ENCODE measurements at places on chromosomes 6 and 20.

GRCh38 chr20:12090920-12091319 is 173.2 kb downstream of the BTBD3 start:
- no peak for DNase-seq

- no peak for DNase-seq
Observed at GRCh38 chr6:32298632-32299336, 72.9 kb downstream of the TSBP1 start.

- DNase-seq: no peak
Observed at GRCh38 chr6:50591135-50591534, 122.2 kb upstream of the TFAP2D start.

DNA sequence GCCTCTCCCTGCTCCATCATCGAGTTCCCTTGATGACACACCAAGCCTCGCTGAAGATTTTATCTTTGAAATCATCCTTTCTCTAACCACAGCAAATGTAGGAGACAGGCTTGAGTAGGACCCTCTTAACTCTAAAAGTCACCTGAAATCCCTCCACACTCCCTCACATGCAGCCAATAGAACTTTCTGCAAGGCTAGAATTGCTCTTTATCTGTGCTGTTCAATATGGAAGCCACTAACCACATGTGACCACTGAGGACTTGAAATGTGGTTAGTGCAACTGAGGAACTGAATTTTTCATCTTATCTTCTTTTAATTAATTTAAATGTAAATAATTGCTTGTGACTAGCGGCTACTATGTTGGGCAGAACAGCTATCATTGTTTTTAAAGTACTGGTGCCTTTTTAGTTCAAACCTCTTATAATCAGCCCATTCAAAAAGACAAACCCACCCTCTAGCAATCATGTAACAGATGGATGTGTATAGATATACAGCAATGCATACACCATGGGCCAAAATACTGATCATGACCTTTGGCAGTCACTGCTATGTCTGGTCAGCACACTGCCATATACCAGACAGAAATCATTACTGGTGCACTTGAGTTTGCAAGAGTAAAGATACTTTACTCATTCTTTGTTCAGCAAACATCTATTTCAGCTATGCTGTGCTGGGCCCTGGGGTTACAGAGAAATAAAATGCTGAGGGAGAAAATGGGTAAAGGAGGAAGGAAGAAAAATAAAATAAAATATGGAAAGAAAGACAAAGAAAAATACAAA is 50.0 kb downstream of the GFOD1 start:
- DNase-seq: no peak

GRCh38 chr6:45990162-45990561 is 25.5 kb downstream of the CLIC5 start:
- no peak for DNase-seq

GRCh38 chr6:1801401-1801800 is 191.7 kb downstream of the FOXC1 start:
- no peak for DNase-seq

- no peak for DNase-seq
Observed at GRCh38 chr6:113416170-113416569, 441.0 kb upstream of the MARCKS start.

DNA sequence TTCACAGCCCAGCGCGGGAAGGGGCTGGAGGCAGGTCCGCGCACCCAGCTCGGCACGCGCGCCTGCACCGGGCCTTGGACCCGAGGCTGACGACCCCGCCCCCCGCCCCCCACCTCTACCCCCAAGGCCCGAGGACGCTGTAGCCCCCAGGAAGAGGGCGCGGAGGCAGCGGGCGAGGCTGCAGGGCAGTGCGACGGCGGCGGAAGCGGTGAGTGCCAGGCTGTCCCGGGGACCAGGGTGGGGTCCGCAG is 1.2 kb downstream of the LIME1 start:
- DNase-seq: no peak

DNA sequence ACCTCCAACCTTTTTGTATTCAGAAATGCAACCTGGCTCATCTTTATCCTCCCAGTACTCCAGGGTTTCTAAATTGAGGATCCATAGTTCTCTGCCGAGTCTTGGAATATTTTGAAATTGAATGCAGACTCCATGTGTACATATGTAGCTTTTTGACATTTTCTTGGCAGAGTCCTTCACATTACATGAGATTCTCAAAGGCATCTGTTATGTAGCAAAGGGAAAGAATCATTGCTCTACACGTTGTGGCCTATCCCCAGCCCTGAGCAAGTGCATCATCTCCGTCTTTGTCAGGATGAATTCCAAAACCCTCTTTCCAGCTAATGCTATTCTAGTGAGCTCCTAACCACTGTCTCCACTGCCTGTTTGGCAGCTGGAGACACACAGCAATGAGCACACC is 742.9 kb downstream of the DHX35 start:
- DNase-seq: no peak

- no peak for DNase-seq
Observed at GRCh38 chr6:3311826-3312225, 53.1 kb downstream of the PSMG4 start.

GRCh38 chr20:15445056-15445840 is 1107.8 kb upstream of the FLRT3 start:
- DNase-seq: no peak

DNA sequence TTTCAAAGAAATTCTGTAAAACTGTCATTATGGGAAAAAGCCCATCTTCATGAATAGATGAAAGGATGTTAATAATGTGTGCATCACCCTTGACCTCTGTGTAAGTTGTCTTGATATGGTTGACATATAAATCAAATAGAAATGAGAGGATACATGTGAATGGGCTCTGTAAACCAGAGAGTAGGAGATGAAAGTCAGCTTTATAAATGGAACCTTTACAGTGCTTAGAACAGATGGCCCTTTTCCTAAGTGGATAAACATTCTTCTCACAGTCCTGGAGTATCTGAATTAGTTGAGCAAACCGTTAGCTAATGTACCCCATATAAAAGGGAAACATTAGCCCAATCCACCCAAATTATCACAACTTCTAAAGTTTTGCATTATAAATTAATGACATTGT is 57.5 kb downstream of the MYLK4 start:
- no peak for DNase-seq

GRCh38 chr20:58905236-58905635 is 52.7 kb downstream of the GNAS start:
- DNase-seq: no peak

DNA sequence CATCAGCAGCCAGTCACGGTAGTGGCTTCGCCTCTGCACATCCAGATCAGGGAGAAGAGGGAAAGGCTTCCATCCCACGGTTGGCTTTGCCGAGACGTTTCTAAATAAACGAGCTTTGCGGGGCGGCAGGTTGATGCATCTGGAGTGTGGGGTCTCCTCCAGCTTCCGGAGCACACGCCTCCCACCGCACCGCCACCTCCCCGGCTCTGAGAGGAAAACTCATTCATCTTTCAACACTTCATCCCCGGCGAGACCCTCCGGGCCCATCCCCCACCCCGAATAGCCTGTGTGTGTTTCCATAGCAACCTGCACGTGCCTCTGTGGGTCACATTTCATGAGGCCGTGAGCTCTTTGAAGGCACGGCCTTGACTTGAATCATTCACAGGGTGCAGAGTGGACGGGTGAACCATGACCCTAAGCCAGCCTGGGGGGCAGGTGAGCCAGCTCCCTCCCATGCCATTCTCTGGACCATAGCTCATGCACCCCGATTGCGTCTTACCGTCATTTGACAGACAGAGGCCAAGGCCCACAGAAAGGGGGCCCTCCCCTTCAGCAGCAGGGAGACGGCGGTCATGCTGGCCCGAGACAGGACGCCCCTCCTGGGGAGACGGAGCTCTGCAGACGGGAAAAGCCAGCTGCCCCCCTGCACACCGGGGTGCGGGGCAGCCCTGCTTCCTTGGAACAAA is 16.2 kb upstream of the CHRNA4 start:
- DNase-seq: no peak

- DNase-seq: no peak
Observed at GRCh38 chr20:2797136-2797983, 3.1 kb downstream of the CPXM1 start.

DNA sequence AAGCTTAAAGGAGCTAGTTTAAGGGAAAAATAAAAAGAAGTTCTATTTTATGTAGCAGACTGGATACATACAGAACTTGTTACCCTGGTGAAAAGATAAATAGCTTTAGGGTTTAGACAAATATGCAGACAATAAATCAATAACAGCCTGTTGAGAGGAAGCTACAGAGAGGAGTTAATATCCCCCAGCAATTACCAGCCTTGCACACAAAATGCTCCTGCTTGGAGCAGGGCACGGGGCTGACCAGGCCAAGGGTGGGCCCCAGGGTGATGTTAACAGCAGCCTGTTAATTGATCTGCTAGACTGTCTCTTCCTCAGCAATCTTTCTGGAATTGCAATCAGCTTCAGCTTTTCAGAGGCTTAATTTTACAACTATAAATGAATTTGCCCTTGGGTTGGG is 125.1 kb upstream of the SOX4 start:
- no peak for DNase-seq

DNA sequence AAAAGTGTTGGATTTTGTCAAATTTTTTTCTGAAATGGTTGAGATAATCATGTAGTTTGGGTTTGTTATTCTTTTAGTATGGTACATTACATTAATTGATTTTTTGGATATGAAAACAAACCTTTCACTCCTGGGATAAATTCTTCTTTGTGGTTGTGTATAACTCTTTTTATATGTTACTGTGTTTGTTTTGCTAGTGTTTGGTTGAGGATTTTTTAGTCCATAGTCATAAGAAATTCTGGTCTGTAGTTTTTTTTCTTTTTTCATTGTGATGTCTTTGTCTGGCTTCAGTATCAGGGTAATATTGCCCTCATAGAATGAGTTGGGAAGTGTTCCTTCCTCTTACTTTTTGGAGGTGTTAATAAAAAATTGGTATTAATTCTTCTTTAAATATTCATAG is 122.2 kb upstream of the ATXN1 start:
- DNase-seq: no peak

DNA sequence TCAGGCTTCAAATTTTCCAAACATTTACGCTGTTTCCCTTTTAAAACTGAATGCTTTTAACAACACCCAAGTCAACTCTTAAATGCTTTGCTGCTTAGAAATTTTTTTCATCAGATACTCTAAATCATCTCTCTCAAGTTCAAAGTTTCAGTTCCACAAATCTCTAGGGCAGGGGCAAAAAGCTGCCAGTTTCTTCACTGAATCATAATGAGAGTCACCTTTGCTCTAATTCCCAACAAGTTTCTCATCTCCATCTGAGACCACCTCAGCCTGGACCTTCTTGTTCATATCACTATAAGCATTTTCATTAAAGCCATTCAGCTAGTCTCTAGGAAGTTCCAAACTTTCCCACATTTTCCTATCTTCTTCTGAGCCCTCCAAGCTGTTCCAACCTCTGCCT is 69.1 kb downstream of the RNF217 start:
- no peak for DNase-seq

DNA sequence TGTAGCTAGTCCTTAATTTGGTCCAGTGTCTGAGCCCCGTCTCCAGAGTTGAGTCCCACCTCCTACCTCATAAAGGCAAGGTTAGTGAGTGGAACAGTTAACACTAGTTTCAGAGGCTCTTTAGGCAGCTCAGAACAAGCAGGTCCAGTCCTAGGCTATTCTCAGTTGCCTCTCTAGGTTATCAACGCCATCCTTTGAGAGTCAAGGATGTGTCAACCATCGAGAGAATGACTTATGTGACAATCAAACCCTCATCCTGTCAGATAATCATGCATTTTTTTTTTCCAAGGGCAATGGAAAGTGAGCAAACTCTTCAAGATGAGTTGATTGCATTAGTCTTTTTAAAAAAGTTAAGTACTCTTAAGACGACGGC is 64.0 kb upstream of the TXNDC5 start:
- DNase-seq: no peak

DNA sequence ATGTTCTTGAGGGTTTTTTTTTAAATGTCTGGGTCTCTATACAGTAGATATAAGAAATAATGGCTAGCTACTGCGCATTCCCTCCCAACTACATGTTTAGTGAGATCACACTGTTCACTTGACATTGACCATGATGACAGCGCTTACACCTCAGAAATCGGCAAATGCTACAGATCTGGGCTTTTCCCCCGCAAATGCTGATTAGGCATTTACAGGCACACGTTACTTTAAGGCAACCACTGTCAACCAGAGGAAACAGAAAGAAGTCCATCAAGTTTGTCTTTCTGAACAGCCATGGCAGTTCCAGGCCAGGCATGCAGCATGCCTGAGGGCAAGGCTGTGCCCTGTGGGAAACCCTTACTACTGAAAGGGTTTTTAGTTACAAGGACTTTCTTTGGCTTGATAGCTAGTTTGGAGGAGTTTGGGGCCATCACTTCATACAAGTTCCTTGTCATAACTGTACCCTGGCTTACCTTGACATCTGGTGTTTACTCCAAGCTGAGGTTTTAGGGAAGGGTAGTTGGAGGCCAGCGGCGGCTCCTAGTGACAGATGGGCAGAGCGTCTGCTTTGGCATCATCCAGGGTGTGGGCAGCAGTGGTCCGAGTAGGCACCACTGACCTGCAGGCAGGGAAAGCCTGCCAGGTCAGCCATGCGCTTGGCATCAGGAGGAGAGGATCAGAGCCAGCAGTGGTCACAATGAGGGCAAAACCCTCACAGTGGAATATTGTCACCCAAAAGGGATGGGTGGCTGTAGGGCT is 43.0 kb downstream of the CFAP61 start:
- DNase-seq: no peak

GRCh38 chr6:30748851-30749540 is 4.6 kb upstream of the IER3 start:
- DNase-seq: no peak

DNA sequence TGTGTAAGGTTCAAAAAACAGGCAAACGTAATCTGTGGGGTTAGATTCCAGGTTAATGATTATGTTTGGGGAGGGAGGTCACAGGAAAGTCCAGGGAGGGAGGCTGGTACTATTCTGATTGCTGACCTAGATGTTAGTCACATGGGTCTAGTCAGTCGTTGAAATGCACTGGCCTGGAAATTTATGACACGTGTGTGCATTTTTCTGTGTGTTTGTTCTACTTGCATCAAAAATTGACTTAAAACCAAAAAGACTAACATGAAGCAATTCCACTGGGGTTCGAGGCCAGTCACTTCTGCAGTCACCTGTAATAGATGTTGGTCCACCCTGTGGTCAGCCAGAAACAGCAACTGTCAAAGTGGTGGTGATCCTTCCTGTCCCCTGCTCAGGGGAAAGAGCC is 104.2 kb upstream of the MLN start:
- DNase-seq: no peak

GRCh38 chr6:91711518-91711917 is 1124.6 kb upstream of the MAP3K7 start:
- no peak for DNase-seq

DNA sequence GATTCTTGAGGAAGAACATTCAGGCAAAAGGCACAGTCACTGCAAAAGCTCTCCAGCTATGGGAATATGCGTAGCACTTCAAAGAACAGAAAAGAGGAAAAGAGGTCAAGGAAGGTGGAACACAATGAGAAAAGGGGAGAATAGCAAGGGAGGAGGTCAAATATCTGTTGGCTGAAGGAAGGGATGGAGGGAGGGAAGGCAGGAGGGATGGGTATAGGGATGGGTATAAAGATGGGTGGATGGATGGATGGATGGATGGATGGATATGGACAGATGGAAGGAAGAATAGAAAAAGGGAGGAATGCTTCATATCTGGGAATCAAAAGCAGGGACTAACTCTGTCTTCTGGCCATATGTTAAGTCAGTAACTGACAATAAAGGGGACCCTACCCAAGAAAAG is 164.2 kb upstream of the TOP1 start:
- DNase-seq: no peak
